ENCODE measurements at places on chromosomes 7 and 10. TPM values are rescaled to one million over a fixed set of nuclear protein-coding genes. Genes with fewer than 3 reads are reported as not detected.

Gene AFAP1L2
- 2.3 TPM for total RNA-seq

Gene CRYGN
- total RNA-seq, result not detected

Gene PANK1
- total RNA-seq, result 2.0 TPM

Gene HTRA1
- 49.6 TPM for total RNA-seq

Gene RARRES2
- total RNA-seq, result 0.86 TPM

Gene CCDC172
- not detected for total RNA-seq

Gene CCDC146
- total RNA-seq, result under 0.01 TPM

Gene IFIT1B
- not detected for total RNA-seq

Gene GPER1
- total RNA-seq, result 3.2 TPM

Gene AIFM2
- total RNA-seq, result 8.2 TPM

Gene GFRA1
- 0.18 TPM for total RNA-seq

Gene LRRD1
- not detected for total RNA-seq

Gene AHCYL2
- 5.5 TPM for total RNA-seq

Gene CARD11
- total RNA-seq, result 3.9 TPM

Gene STEAP1B
- total RNA-seq, result 3.2 TPM
